ENCODE measurements at places on chromosomes 5 and 9.

DNA sequence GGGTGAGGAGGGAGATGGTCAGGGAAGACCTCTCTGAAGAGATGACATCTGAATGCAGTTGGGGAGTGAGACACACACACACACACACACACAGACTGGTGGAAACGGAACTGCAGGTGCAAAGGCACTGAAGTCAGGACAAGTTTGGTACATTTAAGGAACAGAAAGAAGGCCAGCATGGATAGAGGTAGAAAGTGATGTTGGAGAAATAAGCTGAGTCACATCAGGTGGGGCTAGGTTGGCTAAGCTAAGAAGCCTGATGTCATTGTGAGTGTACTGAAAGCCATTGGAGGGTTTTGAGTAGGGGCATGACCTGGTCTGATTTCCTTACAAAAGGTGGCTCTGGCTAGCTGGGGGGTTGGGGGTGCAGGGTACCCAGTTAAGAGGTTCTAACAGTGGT, 3.1 kb downstream of the BSPRY start:
- no peak for DNase-seq

GRCh38 chr9:92735636-92736562, 28.7 kb downstream of the BICD2 start:
- no peak for DNase-seq

- DNase-seq, result no peak
These were observed 161.6 kb downstream of the C5orf15 start for GRCh38 chr5:133806847-133807246.

DNA sequence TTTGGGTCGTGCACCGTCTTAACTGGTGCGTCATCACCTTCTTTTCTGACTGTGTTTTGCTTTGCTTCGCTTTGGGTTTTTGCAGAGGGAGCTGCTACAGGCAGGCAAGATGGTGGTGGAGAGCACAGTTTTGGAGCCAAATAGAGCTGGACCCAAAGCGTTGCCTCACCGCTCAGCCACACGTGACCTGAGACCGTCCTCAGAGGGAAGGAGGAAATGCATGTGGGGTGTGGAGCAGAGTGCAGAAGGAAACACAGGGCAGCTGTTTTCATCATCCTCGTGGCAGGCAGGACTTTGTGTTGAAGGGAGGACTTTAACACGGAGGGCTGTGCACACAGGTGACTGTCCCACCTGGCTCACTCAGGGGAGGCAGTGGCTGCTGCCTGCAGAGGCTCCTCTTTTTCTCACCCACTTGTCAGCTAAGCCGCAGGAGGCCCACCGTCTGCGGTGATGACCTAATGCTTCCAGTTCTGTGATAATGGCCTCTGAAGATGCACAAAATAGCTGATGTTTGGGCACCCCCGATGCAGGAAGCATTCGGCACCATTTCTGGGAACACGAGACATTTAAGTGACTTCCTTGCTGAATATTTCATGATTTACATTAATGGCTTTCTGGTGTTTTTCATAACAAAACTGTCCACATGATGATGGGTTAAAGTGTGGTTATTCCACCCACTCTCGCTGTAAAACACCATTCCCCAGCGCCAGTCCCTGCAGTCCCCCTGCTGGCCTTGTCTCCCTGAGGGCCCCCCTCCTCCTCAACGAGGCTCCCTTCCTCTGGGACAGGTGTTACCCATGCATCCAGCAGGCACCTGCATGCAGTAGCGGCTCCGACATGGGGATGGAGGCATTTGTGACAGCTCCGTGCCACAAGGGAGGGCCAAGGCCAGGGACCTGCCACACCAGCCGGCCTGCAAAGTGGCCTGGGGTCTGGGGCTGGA, 12.4 kb upstream of the UBAC1 start:
- DNase-seq, result no peak

DNA sequence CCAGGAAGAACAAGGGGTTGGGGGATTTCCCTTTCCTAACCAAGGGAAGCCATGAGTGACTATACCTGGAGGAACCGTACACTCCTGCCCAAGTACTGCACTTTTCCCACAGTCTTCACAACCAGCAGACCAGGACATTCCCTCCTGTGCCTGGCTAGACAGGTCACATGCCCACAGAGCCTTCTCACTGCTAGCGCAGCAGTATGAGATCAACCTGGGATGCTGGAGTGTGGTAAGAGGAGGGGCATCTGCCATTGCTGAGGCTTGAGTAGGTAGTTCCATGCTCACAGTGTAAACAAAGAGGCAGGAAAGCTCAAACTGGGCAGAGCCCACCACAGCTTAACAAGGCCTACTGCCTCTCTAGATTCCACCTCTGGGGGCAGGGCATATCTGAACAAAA, 35.9 kb downstream of the SAXO1 start:
- DNase-seq, result no peak

DNA sequence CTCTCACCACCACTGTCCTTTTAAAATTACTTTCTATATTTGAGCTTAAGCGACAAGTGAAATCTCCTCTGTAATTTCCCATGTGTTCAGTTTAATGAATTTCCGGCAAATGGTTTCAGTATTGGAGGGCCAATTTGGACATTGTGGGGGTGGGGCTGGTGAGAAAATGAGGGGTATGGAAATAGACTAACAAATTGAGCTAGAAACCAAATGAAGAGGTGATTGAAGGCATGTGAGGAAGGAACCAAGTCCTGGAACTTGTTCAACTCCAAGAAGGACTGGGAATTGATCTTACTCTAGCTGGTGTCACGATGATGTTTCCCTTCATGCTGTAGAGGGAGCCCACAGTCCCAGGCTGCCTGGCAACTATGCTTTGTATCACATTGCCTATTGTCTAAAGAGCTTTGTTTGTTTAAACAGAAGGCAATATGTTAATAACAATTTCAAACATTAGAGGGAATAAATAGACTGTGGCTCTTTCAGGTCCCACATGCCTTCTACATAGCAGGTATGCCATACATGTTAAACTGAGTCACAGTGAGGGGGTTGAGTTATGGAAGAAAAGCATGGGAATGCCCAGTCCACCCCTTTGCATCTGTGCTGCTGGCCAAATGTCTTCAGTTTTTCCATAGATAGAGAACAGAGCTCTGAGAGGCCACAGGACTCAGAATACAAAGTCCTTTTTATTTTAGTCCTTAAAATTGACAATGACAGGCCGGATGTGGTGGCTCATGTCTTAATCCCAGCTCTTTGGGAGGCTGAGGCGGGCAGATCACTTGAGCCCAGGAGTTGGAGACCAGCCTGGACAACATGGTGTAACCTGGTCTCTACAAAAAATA, 25.0 kb upstream of the MATR3 start:
- DNase-seq, result no peak

- DNase-seq, result no peak
These were observed 15.5 kb downstream of the CARD19 start for GRCh38 chr9:93111371-93112115.

DNA sequence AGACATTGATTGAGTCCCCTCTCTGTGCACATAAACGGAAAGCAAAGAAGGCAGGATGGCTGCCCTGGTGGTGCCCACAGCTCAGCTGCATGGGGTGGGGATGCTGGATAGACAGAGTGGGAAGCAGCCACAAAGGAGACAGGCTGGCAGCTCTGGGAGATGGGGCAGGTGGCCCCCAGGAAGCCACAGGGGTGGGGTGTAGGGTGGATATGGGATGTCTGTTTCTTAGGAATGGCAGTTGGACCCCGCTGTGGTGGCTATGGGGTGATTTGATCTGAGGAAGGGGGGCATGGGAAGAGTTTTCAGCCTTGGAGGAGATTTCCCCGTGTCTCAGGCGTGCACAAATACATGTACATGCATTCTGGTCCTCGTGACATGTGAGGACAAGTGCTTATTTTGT, 50.2 kb upstream of the VDAC1 start:
- no peak for DNase-seq

DNA sequence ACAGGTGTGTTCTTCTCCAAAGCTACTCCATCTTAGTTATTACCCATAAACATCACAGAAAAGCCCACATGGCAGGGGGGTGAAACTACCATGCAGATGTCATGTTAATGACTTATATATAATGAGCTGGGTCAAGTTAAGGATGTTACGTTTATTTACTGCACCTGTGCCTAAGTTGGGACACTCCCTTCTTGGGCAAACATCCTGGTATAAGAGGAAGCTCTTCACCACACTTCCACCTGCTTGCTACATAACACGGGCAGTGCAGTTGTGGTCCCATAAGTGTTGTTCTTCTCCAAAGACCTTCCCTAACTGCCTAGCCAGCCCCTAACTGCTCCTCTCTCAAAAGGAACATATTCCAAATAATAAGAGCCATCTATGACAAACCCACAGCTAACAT, 9.3 kb upstream of the ZCCHC9 start:
- no peak for DNase-seq

DNA sequence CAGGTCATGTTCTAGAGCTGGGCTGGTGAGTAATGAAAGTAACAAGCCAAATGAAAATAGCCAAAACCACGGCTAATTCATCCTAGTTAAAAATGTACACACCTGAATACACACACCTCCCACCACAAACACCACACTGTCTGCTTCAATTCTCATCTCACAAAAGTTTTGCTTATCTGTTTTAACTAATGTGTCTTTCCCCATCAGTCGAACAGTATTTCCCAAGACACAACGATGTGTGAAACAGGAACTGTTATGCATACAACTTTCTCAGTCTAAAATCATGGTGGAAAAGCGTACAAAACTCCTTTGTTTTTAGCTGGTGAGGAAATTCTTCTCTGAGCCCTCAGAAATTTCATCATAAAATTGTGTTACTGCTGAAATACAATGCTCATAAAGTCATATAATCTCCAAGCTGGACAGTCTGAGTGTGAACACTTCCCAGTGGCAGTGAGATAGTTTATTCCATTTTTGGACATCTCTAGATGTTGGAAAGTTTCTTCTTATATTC, 242.4 kb downstream of the EFNA5 start:
- no peak for DNase-seq

DNA sequence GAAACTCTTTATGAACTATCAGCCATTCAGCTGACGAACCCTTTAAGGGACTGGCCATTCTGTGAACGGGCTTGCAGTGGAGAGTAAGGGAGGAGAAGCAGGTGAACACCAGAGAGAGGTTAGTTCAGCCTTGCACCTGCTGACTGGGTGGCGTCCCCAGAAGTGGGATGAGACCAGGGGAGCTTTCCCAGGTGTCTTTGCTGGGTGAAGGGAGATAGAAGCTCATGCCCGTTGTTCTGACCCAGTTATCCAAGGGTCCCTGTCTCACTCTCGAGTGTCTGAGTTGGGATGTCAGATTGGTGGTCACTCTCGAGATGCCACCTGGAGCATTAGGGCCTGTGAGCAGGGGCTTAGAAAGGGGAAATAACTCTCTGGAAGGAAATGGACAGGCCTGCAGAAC, 68.7 kb downstream of the MSX2 start:
- DNase-seq, result no peak
